Cardiac fibroblast (primary cell): ENCODE measurements at places on chromosomes 6 and 20.

DNA sequence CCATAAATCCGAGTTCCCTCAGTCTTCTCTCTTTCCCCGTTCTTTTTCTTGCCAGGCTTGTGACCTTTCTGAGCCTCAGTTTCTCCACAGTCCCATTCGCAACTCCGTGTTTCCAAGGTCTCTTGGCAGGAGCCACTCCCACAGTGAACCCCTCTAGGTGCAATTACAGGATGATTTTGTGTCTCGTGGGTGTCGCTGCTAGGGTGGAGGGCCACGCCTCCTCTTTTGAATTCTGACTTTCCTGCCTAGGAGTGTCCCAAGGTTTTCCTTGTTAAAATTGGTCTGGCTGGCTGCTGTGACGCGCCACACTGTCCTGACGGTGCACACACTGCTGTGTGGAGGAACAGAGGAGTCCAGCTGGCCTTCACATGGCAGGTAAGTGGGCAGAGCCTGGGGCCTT, at the start of gene TGM6:
Gene TGM6, plus strand, starts transcription at position 301 of the 400 bp plus-strand sequence. Its CDS starts 68 bp downstream, at position 369.
- DNase-seq: no peak

DNA sequence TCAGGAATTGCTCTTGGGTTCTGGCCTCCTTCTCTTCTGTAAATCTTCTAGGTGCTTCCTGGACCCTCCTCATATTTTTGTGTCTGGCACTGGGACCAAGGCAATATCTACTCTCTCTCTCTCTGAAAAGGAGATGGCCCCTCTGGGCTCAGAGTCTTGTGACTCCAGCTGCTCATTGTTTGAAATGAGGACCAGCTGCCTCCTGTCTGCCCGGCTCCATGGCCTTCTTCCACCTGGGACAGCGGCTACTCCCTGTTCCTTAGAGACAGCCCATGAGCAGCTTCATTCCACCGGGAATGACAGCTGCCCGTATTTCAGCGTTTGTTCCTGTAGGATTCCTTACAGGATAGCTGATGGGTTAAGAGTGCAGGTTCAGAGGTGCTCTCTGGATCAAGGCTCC, 2.9 kb downstream of the TGM3 start:
- DNase-seq: no peak

GRCh38 chr6:86966271-86966670, 28.9 kb downstream of the HTR1E start:
- DNase-seq: no peak

DNA sequence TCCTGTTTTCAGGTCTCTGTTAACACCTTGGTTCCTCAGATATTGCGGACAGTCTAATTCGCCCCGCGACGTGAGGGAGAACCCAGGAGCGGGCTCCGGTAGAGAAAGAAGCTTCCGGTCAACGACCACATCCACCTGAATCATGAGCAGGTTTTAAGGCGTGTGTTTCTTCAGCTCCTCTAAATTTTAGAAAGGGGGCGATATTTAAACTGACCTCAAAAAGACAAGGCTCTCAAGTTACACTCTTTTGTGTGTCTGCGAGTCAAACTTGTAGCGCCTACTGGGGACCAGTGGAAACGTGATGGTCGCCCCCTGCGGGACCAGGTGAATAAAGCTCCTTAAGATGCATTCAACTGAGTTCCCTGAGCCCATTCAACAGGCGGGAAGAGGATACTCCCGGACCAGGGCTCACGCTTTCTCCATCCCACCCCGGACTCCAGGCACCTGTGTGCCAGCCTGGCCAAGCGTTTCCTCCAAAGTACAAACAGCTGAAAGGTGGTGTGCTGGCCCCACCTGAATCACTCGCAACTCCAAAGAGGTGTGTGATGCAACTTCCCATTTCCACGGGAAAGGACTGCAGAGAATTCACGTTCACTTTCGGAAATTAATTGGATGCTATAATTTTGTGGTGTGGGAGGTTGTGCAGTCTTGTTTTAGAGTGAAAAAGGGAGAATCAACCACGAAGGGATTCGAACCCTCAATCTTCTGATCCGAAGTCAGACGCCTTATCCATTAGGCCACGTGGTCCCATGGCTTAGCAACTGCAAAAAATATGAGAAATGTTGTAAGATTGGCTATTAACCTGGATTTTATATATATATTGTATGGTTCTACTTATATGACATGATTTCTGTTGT, 17.0 kb downstream of the GPX5 start:
- DNase-seq: peak; percentile 93

- DNase-seq: no peak
Measured at GRCh38 chr6:45637611-45638257, 260.0 kb upstream of the SUPT3H start.

GRCh38 chr20:62571669-62572344, 70.5 kb upstream of the SLCO4A1 start:
- DNase-seq: no peak

DNA sequence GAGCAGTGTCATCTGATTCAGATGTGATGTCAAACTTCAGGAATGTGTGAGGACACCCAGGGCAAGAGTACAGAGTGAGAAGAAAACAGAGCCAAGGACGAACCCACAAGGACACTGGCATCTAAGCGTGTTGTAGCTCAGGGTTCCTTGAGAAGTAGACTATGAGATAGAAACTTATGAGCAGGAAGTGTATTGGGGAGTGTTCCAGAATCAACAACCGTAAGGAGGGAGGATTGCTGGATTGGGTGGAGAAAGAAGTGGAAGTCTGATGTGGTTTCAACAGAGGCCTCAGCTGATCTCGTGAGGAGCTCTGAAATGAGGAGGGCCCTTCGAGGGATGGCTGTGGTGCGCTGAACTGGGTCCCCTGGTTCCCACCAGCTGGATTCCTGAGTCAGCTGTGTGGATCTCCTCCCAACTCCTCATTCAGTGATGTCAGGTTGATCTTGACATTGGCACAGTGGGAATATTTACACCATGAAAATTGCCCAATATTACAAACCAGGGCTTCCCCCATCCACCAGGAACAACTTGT, 25.7 kb upstream of the IGF2R start:
- DNase-seq: peak; percentile 84

DNA sequence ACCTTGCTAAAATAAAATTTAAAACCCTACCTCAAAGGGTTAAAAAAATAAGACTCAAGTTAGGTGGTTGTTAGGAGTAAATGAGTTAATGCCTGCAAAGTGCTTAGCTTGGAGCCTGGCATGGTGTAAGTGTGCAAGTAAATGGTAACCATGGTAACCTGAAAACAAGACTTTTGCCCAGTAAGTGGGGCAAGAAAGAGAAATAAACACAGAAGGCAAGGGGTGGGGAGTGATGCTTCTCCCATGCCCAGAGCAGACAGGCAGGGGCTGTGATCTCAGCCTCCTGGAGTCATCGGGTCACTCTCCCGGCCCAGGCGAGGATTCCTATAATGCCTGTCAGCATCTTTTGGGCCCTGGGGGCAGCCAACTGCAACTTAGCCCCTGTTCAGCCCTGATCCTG, 59.2 kb upstream of the SLC32A1 start:
- DNase-seq: no peak

GRCh38 chr6:10268111-10268510, 146.8 kb downstream of the TFAP2A start:
- DNase-seq: no peak

- no peak for DNase-seq
Measured at GRCh38 chr6:130825772-130826441, 1.3 kb upstream of the SMLR1 start.

DNA sequence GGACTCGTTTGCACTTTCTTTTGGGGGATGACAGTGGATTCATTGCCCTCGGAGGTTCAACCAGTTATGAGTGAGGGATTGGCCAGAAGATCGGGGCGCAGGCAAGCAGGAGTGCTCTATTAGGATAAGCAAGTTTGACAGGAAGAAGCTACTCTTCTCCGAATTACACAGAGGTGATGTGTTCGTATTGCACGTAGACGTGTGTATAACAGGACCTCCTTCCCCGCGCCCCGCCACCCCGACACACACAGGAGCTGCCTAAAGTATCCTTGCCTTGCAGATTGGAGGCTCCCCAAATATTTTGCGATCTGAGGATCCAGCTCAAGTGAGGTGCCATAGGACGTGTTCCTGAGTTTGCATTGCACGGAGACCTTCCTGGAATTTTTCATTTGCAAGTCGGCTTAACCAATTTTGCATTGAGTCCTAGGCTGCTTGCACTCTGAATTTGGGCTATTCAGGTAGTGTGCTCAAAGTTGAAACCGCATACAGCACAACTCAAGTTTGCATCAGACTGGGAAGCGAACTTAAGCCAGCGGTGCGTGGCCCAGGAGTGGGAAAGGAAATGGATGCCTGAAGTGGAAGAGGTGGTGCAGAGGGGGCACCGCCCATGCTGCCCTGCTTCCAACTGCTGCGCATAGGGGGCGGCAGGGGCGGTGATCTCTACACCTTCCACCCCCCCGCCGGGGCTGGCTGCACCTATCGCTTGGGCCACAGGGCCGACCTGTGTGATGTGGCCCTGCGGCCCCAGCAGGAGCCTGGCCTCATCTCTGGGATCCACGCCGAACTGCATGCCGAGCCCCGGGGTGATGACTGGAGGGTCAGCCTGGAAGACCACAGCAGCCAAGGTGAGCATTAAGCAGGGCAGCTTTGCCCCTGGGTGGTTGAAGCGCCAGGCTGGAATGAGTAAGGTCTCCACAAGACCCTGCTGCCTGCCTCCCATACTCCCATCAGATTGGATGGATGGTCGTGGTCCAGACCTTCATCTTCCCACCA, 770 bp downstream of the TCF19 start:
- DNase-seq: peak; percentile 17

- no peak for DNase-seq
Measured at GRCh38 chr20:25017257-25017803, 24.8 kb upstream of the APMAP start.

DNA sequence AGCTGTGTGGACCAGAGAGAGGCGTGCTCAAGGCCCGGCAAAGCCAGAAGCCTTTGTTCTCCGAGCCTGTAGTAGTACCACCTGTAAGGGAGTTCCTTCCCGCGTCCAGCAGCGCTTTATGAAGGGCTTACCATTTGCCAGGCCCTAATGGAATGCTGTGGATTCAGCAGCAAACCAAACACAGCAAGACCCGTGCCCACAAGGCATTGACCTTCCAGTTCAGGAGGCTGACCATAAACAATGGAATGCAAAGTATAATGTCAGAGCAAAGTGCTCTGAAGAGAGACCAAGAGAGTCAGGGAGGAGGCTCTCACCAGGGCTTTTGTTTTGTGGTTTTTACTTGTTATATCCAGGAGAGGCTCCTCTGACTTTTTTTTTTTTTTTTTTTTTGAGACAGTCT, 209.8 kb downstream of the ZMYND8 start:
- DNase-seq: peak; percentile 50

GRCh38 chr20:57167971-57168701, 98.3 kb downstream of the BMP7 start:
- DNase-seq: no peak

DNA sequence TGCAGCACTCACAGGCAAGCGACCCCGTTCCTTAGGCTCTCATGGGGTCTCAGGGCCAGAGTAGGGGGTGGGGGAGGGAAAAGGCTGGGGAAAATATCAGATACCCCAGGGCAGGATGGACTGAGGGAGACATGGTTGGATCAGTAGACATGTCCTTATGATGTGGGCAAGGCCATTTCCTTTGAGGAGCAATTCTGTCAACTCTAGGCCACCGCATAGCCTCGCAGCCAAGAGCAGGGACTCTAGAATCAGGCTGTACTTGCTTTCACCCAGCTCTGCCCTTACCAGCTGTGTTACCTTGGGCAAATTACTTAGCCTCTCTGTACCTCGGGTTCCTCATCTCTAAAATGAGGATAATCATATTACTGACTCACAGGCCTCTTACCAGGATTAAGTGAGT, 2.2 kb upstream of the MAPK13 start:
- no peak for DNase-seq

DNA sequence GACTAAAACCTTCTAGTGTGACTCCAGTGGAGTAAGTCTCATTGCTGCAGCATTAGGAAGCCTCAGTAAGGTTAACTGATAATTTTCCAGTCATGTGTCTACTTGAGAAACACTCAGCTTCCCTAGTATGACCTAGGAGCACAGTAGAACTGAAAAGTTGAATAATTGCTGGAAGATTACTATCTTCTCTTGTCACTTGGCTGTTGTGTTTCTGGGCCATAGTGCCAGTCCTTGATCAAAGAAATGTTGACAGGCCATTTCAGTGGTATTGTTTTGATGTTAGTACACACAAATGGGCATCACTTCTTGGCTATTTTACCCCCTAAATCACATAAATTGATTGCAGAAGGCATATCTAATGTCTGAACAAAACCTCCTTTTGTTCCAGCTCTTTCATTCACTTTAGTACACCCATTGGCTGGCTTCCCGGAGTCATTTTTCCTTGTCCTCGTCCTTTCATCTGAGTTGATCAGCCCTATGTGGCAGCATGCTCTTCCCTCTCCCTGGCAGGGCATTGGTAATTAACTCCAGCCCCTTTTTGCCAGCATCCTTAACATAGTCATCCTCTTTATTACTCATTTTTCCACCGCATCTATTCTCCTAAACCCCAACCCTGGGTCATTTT, 6.0 kb downstream of the ENPP3 start:
- no peak for DNase-seq

DNA sequence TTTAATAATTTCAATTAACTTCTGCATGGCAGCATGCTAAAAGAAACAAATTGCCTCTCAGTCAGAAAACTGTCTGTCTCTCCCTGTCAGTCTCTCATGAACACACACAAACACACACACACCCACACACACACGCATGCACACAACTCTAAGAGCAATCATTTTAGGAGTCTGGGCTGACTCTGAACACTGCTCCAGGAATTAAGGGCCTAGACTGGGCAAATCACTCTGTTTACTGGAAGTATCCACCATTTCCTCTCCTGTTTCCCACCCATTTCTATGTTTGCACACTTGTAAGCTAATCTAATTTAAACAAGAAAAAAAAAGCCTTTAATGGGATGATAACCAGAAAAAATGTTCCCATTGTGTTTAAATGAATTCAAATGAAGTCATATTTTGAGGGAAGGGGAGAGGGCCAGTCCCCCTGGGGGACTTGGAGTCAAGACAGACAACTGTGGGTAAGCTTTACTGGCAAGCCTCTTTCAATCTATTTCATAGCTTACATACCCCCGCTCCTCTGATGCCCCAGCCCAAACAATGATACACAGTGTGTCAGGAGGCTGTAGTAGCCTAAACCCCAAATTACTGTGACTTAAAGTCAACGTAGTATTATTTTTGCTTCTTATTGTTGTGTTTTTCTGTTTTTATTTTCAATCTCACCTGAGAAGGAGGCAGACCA, 447.8 kb upstream of the FLRT3 start:
- no peak for DNase-seq

- peak; percentile 41 for DNase-seq
Measured at GRCh38 chr6:13729891-13730290, 18.3 kb upstream of the RANBP9 start.

DNA sequence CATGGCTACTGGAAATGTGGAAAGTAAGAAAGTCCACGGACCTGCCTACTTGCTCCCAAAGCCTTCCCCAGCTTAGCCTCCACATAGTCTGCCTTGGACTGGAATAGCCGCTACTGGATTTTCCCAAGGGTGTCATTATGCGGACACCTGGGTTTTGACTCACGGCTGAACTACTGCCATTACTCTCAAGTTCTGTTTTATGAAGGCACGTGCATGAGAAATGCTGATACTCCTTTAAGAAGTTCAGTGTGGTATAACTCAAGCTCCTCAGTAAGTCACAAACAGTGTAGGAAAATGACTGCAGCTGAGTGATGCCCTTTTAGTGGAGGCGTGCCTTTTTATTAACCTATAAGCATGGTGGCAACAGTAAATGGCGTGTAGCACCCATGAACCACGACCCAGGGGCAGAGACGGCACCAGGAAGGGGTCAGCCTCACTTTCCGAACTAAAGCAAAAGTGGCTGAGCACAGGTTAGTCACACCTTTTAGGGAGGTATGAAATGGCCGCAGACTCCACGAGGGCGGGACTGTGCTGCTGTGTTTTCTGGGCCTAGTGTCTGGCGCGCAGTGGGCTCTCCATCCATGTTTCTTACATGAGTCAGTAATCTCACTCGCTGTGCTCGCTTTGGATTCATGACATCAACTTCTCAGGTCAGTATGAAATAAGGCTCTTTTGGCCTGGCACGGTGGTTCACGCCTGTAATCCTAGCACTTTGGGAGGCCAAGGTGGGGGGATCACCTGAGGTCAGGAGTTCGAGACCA, 23.9 kb downstream of the PSMG4 start:
- no peak for DNase-seq
